NCI-H2029 treated with DMSO at 0.1 percent for 48 hours (cell line): ENCODE measurements at places on chromosomes 1 and 21.

GRCh38 chr1:95023399-95024043, 49.2 kb downstream of the ALG14 start:
- no peak for DNase-seq

GRCh38 chr1:41532206-41532975, 47.9 kb upstream of the EDN2 start:
- DNase-seq = no peak

GRCh38 chr1:3465091-3465934, 10.8 kb downstream of the ARHGEF16 start:
- DNase-seq = no peak

GRCh38 chr21:34836103-34836932, 167.5 kb downstream of the CLIC6 start:
- peak; percentile 9 for DNase-seq

DNA sequence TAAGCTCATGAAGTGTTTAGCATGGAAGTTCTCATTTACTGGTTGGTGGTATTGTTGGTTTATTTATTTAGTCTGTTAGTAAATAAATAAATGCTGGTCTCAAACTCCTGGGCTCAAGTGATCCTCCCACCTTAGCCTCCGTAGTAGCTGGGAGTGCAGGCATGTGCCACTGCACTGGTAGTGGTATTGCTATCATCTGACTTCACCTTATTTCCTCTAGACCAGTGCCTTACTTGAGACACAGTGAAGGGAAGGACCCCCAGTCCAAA, 1.4 kb upstream of the SLC2A1 start:
- DNase-seq = no peak

- DNase-seq = no peak
These were observed 358.9 kb downstream of the RPS6KC1 start for GRCh38 chr1:213409971-213410370.

- DNase-seq = no peak
These were observed 6.3 kb downstream of the HPCA start for GRCh38 chr1:32892368-32893197.

DNA sequence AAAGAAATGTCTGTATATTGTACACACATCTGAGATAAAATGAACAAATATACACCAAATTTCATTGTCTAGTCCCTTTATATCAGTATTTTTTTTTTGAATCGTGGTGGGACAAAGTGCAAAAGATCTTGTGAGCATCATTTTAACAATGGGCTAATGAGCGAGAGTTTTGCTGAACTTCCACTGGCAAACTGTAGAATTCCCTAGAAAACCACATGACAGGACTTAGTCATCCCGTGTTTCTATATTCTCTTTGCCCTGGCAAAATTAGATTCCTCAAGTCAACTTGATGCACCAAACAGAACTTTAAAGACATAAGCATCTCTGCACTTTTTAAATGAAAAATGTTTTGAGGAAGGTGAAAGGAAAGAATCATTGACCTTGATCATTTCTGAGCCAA, 488.2 kb upstream of the PTBP2 start:
- no peak for DNase-seq

DNA sequence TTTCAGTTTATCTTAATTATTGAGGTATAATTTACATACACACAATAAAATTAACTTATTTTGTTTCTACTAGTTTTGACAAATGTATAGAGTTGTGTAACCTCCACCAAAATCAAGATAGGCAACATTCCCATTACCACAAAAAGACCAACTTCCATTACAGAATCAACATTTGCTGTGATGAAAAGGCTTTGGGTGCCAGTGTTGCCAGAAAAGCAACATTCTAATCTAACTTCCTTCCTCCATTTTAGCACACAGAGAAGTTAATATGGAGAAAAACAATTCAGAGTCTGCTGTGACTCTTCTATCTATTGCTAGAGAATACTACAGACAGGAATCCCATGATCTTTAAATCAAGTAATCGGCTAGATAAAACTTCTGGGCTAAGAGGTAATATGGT, 245.3 kb downstream of the RERE start:
- no peak for DNase-seq

- no peak for DNase-seq
These were observed 30.3 kb downstream of the TMEM69 start for GRCh38 chr1:45718289-45718688.

DNA sequence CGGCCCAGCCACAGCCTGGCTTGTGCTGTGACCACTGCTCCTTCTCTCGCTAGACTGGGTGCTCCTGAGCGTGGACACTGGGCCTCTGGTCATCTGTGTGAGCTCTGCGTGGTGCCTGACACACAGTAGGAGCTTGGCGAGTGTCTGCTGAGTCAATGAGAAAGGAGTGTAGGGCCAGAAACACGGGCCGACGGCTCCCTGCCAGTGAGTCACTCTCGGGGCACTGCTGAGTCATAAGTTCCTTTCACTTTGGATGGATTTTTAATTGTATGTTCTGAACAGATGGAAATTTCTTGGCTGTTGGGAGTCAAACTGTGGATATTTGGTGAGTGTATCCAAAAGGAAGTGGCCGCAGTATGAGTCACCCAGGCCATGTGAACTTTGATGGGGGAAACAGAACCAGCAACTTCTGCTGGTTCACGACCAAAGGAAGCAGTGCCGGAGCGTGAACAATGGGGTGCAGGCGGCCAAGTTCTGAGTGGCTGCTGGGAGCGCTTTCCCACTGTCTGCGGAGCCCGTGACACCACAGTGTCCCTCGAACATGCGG, 41.0 kb upstream of the COL18A1 start:
- no peak for DNase-seq

DNA sequence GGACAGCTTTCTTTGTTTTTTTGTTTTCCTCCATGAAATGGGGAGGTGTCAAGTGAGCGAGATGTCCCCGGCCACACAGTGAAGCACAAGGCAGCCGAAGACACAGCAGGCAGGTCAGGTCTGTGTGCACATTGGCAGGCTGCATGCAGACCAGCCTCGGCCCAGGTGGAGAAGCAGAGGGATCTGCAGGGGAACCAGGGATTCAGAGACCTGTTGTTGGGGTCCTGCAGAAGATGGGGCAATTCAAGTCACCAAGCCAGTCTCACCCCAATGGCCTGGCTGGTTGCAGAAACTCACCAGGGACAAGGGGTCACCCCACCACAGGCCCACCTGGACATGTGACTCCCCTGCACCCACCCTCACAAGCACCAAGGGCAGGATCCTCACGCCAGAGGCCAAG, 4.0 kb upstream of the ABCG1 start:
- DNase-seq = no peak

DNA sequence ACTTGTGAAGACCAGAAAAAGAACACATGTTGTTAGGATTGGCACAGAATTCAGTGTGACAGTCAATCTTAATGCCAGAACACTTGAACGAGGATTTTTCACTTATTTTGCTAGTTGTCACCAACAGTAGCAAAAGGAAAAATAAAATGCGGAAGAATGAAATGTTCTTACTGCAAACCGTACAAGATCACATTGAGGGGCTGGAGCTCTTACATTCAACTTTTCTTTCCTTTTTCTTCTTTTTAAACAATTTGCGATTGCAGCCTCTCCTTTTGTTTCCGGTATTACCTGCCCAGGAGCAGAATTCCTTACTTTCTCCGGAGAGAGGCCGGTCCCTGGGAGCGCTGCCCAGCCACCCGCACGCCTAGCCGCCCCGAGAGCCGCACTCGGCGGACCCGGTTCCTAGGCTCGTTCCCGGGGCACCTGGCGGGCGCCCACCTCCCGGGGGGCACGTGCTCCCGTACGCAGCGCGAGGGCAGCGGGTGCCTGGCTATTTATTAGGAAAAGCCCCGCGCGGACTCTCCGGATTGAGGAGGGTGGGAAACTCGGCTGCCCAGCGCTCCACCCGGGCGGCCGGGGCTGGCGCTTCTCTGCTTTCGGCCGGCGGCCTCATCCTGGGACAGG, 1.2 kb upstream of the CAMTA1 start:
- no peak for DNase-seq

- no peak for DNase-seq
These were observed 76.0 kb upstream of the DPYD start for GRCh38 chr1:97996880-97997279.

DNA sequence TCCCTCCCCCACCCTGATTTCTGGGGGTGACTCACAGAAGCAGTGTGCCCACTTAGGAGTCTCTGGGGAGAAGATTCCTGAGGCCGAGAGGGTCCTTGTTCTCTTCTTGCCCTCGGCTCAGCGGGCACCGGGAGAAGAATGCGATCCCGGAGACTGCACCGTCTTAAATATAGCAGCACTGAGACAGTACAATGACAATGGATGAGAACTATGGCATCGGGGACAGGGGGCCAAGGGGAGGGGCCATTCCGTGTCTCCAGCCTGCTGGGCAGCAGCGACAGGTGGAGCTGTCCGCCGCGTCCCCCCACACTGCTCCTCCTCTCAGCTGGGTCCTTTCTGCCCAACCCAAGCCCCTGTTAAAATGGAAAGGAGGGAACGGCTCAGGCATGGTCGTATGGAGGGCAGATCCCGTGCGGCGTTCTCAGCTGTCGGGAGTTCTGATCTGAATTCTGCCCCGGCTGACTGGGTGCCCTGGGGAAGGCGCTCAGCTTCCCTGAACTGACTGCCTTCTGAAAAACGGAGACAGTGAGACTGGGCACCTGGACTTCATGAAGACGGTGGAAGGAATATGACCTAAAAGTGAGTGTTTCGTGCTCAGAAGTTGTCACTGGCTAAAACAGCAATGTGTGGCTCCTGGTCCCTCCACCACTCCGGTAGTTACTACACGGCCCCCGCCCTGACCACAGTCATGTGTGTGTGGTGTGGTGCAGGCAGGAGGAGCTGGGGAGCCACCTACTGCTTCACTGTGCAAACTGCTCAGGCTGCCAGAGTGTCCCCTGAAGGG, at the start of gene MYOM3:
Gene MYOM3 (minus strand): TSS at position 140 of the 784 bp plus-strand sequence. CDS start 3,499 bp downstream, outside the sequence.
- no peak for DNase-seq

DNA sequence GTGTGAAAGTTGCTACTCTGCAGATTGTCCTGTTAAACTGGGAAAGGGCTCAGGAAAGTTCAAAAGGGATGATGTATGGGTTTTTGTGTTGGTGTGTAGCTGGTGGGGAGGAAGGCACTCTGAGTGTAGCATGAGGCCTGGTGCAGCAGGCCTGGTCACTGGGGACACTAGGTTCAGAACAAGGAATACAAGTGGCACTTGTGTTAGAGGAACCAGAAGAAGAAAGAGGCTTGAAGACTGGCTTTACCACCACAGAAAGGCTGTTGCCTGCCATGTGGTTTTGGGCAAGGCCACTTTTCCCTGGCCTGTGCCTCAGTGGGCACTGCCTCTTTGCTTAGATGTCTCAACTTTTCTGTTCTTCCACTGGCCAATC, 122.8 kb downstream of the NOS1AP start:
- peak; percentile 19 for DNase-seq

GRCh38 chr1:93164816-93165215, 15.4 kb downstream of the TMED5 start:
- no peak for DNase-seq

DNA sequence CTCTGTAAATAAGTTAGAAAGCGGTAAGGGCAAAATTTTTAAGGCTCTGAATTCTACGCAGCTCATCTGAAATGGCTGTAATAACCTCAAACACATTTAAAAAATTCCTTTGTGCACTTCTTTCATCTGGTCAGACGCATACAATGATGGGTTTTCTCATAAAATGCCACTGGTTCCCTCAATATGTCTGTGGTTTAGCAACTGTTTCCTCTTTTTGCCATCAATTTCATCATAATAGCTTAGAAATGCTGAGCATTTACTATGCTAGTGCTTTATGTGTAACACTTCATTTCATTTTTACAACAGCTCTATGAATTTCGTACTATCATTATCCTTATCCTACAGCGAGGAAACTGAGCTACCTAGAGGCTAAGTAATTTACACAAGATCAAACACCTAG, 35.3 kb upstream of the DMRTA2 start:
- DNase-seq = no peak

GRCh38 chr1:223819730-223820514, 25.8 kb downstream of the TP53BP2 start:
- DNase-seq = no peak

GRCh38 chr1:243234978-243235647, 20.0 kb downstream of the CEP170 start:
- DNase-seq = no peak

GRCh38 chr1:163202833-163203451, at the start of gene RGS5:
RGS5 (minus strand) TSS chr1:163202916; CDS start chr1:163202835, 81 bp downstream.
- no peak for DNase-seq

DNA sequence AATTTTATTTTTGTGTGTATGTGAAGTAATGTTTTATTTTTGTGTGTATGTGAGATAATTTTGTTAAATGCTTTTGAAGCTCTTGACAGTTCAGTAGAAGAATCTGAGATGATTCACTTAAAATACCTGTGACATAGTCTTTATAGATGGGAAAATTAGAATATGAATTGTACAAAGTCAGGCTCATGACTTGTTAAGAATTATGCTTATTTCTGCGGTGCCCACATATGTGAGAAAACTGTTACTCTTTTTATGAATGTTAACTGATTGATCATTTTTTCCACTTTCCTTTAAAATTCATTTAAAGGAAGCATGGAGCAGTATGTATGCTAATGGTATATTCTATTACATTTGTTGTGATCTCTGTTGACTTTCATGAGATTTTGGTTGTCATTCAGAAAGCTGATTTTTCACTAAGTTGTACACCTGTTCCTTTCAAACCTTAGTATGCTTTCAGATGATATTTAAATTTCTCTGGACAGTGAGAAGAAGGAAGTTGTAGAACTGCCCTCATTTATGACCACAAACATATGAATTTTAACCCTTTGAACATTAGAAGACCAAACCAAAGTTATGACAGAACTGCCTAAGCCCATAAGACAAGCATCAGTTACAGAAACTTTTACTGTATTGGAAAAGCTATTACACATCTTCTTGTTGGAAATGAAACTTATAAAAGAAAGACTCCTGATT, 110.1 kb downstream of the POU2F1 start:
- DNase-seq = no peak

DNA sequence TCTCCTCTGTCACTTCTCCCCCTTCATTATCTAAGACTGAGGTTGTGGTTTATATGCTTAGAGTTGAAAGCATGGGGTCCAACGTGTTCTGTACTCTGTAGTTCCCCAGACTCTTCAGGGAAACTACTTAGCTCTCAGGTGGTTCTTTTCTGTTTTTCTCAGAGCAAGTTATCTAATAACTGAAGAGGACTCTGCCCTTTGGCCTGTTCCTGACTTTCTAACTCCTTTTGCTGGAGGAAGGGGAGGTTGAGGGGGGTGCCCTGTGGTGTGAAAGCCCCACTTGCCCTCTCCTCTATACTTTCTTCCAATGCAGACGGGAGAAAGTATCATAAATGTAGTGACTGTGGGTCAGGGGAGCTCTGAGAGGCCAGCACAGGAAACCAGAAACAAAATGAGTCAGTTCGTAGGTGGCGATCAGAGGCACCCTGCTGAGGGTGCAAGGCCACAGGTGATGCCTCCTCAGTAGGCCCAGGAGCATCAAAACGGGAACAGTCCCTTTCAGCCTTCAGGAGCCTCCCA, 5.0 kb downstream of the SLC25A44 start:
- no peak for DNase-seq
